CD14-positive monocyte (primary cell): ENCODE measurements at places on chromosomes 5 and 9.

GRCh38 chr9:34575241-34575640, 14.3 kb downstream of the CNTFR start:
- no peak for DNase-seq
- no peaks in the 10 kb centered on the region for H3K36me3 ChIP-seq
- no peak overlapping the region for H3K4me3 ChIP-seq
- H3K27me3 ChIP-seq, result peaks cover 48% of the 10 kb centered on the region

GRCh38 chr5:68178579-68178978, 37.0 kb upstream of the PIK3R1 start:
- no peak for DNase-seq
- no peaks in the 10 kb centered on the region for H3K27me3 ChIP-seq
- no peaks in the 10 kb centered on the region for H3K36me3 ChIP-seq
- no peak overlapping the region for H3K27ac ChIP-seq
- H3K4me3 ChIP-seq, result no peak overlapping the region
- no peaks in the 10 kb centered on the region for H3K4me1 ChIP-seq

DNA sequence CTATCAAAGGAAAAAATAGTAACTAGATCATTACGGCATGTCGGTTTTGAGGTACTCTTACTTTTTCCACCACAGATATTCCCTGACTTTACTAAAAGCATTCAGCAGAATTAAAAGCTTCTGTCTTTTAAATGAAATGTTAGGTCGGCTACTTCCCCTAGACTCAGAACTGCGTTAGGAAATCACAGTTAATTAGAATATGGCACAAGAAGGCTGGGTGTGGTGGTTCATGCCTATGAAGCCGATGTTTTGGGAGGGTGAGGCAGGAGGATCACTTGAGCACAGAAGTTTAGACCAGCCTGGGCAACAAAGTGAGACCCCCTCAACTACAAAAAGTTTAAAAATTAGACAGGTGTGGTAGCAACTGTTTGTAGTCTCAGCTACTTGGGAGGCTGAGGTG, 24.4 kb downstream of the CEMIP2 start:
- H3K4me3 ChIP-seq, result no peak overlapping the region
- H3K27ac ChIP-seq, result peak overlapping the region; percentile 75
- H3K4me1 ChIP-seq, result peaks cover 72% of the 10 kb centered on the region

- no peak for DNase-seq
- no peaks in the 10 kb centered on the region for H3K27me3 ChIP-seq
- H3K27ac ChIP-seq, result no peak overlapping the region
- H3K4me3 ChIP-seq, result no peak overlapping the region
Measured at GRCh38 chr5:148810823-148811222, 15.6 kb upstream of the ADRB2 start.

DNA sequence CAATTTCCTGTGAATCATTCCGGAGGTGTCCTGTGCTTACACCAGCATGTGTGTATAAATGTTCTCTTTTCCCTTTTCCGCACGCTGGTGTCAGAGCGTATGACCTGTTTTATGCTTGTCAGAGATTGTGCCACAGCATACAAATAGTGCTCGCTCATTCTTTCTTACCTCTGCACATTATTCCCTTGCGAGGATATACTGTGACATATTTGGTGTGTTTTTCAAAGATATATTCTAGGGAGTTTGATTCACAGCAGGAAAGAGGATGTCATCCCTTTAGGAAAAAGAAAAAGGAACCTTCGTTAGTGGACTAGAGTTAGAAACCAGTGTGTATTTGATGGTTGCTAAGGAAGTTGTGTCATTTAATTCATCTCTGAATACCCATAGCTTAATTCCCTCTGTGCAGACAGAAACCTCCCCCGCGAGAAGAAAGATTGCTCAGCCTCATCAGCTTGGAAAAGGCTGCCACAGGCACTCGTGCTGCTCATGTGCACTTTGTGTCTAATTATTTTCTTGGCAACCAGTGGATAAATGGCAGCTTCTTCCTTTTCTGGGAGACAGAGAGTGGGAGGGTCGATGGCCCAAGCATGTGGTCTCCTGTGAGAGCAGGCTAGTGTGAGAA, 14.7 kb upstream of the CCIN start:
- no peaks in the 10 kb centered on the region for H3K27me3 ChIP-seq
- peak; percentile 97 for DNase-seq
- no peak overlapping the region for H3K4me3 ChIP-seq
- peaks cover 81% of the 10 kb centered on the region for H3K4me1 ChIP-seq
- H3K36me3 ChIP-seq, result peaks cover 28% of the 10 kb centered on the region

DNA sequence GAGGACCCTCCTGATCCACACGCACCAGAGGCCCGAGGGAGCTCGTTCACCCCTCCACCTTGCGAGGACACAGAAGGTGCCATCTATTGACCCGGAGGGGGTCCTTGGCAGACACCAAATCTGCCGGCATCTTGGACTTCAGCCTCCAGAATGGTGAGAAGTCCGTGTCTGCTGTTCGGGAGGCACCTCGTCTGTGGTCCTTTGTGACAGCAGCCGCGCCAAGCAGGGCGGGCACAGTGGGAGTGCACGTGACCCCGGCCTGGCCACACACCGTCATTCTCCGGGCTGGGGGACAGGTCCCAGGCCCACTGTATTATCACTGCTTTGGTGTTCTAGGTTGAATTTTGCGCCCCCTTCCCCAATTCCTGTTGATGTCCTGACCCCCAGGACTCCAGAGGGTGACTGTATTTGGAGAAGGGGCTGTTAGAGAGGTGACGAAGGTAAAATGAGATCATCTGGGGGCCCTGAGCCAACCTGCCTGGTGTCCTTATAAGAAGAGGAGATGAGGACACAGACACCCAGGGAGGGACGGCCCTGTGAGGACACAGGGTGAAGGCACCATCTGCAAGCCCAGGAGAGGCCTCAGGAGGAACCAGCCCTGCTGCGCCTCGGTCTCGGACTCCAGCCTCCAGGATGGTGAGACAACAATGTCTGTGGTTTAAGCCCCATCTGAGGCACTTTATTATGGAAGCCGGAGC, 15.7 kb downstream of the LPCAT1 start:
- DNase-seq, result no peak
- peaks cover 44% of the 10 kb centered on the region for H3K4me1 ChIP-seq
- no peak overlapping the region for H3K27ac ChIP-seq

DNA sequence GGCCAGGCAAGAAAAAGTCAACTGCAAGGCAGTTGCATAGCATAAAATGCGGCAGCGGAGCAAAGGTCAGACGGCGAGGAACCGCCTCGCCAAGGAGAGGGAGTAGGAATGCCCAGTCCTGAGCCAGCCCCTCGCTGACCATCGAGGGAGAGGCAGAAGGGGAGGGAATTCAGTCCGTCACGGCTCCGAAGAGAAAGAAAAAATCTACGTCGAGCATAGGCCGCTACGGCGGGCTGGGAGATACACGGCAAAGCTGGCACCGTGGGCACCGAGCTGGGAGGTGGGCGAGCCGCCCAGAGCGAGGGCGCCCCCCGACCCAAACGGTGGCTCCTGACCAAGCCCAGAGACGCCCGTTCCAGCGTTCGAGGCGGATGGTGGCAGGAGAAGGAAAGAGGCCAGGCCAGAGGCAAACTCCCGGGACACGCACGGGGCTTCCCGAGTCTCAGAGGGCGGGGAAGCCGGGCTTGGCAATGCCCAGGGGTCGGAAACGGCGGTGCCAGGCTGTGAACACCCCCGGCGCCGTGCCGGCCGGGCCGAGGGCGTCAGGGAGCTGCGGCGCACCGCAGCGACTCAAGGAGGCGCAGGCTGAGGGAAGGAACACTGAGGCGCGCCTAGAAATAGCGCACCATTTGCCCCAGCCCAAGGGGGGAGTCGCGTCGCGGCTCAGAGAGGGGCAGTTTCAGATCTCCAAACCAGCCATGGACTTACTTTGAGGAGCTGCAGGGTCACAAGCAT, 518 bp downstream of the SPRY4 start:
- peaks cover 36% of the 10 kb centered on the region for H3K4me1 ChIP-seq
- peaks cover 98% of the 10 kb centered on the region for H3K27me3 ChIP-seq
- no peak for DNase-seq
- no peak overlapping the region for H3K27ac ChIP-seq
- H3K36me3 ChIP-seq, result no peaks in the 10 kb centered on the region

- H3K27ac ChIP-seq, result no peak overlapping the region
- no peaks in the 10 kb centered on the region for H3K27me3 ChIP-seq
- H3K36me3 ChIP-seq, result no peaks in the 10 kb centered on the region
- H3K4me3 ChIP-seq, result no peak overlapping the region
- no peak for DNase-seq
Measured at GRCh38 chr9:117253261-117253660, 161.6 kb downstream of the ASTN2 start.

- DNase-seq, result no peak
- no peak overlapping the region for H3K4me3 ChIP-seq
- no peaks in the 10 kb centered on the region for H3K36me3 ChIP-seq
- no peak overlapping the region for H3K27ac ChIP-seq
- H3K4me1 ChIP-seq, result no peaks in the 10 kb centered on the region
Measured at GRCh38 chr5:124634228-124634739, 112.2 kb downstream of the ZNF608 start.

- H3K4me3 ChIP-seq, result no peak overlapping the region
- H3K27ac ChIP-seq, result no peak overlapping the region
- no peaks in the 10 kb centered on the region for H3K27me3 ChIP-seq
- no peaks in the 10 kb centered on the region for H3K36me3 ChIP-seq
- no peak for DNase-seq
Measured at GRCh38 chr5:95733107-95733665, 2.0 kb downstream of the RHOBTB3 start.

GRCh38 chr9:69442486-69442885, 117.5 kb downstream of the ENTREP1 start:
- no peaks in the 10 kb centered on the region for H3K36me3 ChIP-seq
- no peak overlapping the region for H3K27ac ChIP-seq
- H3K4me3 ChIP-seq, result no peak overlapping the region
- H3K27me3 ChIP-seq, result peaks cover 2% of the 10 kb centered on the region
- no peaks in the 10 kb centered on the region for H3K4me1 ChIP-seq

GRCh38 chr9:131776473-131776872, 36.6 kb upstream of the RAPGEF1 start:
- no peak overlapping the region for H3K4me3 ChIP-seq
- no peaks in the 10 kb centered on the region for H3K4me1 ChIP-seq
- no peak overlapping the region for H3K27ac ChIP-seq
- DNase-seq, result no peak
- H3K27me3 ChIP-seq, result no peaks in the 10 kb centered on the region

GRCh38 chr5:93681432-93681831, 60.0 kb downstream of the POU5F2 start:
- H3K27me3 ChIP-seq, result no peaks in the 10 kb centered on the region
- H3K4me3 ChIP-seq, result no peak overlapping the region
- no peaks in the 10 kb centered on the region for H3K4me1 ChIP-seq
- no peaks in the 10 kb centered on the region for H3K36me3 ChIP-seq

DNA sequence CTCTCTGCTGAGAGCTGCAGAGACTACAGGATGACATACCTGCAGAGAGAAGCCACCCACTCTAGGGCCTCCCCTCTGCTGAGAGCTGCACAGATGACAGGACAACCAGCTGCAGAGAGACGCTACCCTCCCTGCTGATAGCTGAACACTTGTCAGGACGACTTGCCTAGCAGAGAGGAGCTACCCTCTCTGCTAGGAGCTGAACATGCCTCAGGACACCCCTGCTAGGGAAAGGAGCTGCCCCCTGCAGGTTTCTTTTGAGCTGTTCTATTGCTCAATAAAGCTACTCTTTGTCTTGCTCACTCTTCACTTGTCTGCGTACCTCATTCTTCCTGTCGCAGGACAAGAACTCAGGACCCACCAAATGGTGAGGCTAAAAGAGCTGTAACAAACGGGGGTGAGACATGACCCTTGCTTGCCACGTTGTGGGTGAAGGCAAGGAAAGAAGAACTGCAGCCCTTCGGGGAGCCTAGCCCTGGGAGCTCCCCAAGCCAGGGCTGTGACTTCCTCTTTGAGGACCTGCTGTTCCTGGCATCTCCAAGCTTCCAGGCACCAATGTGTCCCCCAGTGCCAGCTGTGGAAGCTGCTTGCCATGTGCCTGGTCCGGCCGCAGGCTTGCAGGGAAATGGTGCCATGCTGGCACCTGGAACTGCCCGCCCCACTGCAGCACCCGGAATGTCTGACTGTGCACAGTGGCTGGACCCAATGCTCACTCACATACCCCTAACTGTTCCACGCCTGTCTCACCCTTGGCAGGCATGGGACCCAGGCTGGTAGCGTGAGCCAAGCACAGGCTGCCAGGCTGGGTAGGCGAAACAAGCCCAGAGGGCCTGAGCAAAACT, 5.1 kb upstream of the TESK1 start:
- no peak overlapping the region for H3K4me3 ChIP-seq
- H3K27me3 ChIP-seq, result no peaks in the 10 kb centered on the region
- peaks cover 26% of the 10 kb centered on the region for H3K4me1 ChIP-seq

- peak overlapping the region; percentile 6 for H3K27ac ChIP-seq
- no peak overlapping the region for H3K4me3 ChIP-seq
- no peak for DNase-seq
- no peaks in the 10 kb centered on the region for H3K27me3 ChIP-seq
- peaks cover 99% of the 10 kb centered on the region for H3K4me1 ChIP-seq
Measured at GRCh38 chr5:14593326-14594021, 11.9 kb downstream of the OTULINL start.

GRCh38 chr9:33320230-33320567, 29.9 kb downstream of the NFX1 start:
- H3K4me3 ChIP-seq, result no peak overlapping the region
- no peaks in the 10 kb centered on the region for H3K4me1 ChIP-seq
- H3K27ac ChIP-seq, result no peak overlapping the region
- H3K27me3 ChIP-seq, result no peaks in the 10 kb centered on the region
- peaks cover 88% of the 10 kb centered on the region for H3K36me3 ChIP-seq

- no peak for DNase-seq
- H3K4me1 ChIP-seq, result no peaks in the 10 kb centered on the region
- H3K27ac ChIP-seq, result no peak overlapping the region
- no peak overlapping the region for H3K4me3 ChIP-seq
Measured at GRCh38 chr5:38265546-38266179, 7.3 kb downstream of the EGFLAM start.

DNA sequence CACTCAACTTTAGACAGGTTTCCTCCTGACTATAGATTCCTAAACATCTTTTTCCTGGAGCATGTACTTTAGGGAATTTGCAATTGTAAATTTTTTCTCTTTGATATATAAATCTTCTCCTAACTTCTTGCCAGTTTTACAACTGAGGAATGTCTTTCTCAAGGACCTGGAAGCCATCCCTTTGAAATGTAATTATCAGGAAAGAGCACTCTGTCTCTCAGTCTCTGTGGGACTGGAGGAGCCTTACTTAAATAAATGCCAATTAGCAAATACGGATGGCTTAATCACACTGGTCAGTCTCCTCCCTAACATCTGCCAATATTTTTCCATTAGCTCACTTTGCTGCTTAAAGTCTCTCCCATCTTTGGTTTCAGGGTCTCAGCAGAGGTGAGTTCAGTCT, 344.3 kb upstream of the ARRDC3 start:
- no peaks in the 10 kb centered on the region for H3K27me3 ChIP-seq
- no peaks in the 10 kb centered on the region for H3K36me3 ChIP-seq
- DNase-seq, result no peak
- no peaks in the 10 kb centered on the region for H3K4me1 ChIP-seq
- no peak overlapping the region for H3K4me3 ChIP-seq

GRCh38 chr9:76570826-76571225, 111.8 kb downstream of the GCNT1 start:
- H3K27me3 ChIP-seq, result no peaks in the 10 kb centered on the region
- no peak overlapping the region for H3K27ac ChIP-seq
- peaks cover 39% of the 10 kb centered on the region for H3K4me1 ChIP-seq
- DNase-seq, result peak; percentile 66
- H3K36me3 ChIP-seq, result no peaks in the 10 kb centered on the region

- H3K36me3 ChIP-seq, result no peaks in the 10 kb centered on the region
- H3K27me3 ChIP-seq, result no peaks in the 10 kb centered on the region
- H3K4me1 ChIP-seq, result no peaks in the 10 kb centered on the region
- no peak overlapping the region for H3K27ac ChIP-seq
Measured at GRCh38 chr5:164672931-164673694, 1167.7 kb downstream of the MAT2B start.

- H3K27ac ChIP-seq, result no peak overlapping the region
- peaks cover 9% of the 10 kb centered on the region for H3K4me1 ChIP-seq
- no peak overlapping the region for H3K4me3 ChIP-seq
Measured at GRCh38 chr9:9998491-9999287, 614.1 kb downstream of the PTPRD start.
